ENCODE measurements at places on chromosomes 16 and 17.

DNA sequence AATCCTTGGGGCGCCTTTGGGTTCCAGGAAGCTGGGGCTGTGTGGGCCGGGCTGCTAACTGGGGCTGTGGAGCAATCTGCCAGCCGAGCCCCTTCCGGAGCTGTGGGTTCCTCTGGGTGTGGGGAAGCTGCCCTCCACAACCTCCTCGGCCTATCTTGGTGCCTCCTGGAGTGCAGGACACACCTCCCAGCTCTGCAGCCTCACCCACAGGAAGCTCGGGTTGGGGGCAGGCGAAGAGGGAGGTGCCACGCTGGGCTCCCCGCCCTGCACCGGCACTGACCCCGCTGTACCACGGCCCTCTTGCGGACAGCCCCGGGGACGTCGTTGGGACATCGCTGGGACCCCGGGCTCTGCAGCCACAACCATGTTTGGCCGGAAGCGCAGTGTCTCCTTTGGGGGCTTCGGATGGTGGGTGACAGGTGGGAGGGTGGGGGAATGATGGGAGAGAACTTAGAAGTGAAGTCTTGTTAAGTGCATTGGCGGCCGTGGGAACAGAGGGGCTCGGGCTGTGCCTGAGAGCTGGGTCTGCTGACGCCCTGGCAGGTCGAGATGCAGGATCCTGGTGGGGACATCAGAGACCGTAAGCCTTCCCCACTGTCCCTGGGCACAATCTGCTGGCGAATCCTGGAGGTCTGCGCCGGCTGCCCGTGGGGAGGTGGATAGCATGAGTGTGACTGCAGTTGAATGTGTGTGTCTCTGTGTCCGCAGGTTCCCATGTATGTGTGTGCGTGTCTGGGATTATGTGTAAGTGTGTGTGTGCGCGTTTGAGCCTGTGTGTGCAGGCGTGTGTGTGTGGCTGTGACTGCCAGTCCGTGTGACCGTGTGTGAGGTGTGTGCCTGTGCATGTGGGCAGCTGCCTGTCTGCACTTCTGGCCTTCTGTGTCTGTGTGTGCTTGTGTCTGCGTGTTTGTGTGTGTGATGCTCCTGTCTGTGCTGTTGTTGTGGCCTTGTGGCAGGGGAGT is at the start of gene RAP1GAP2:
RAP1GAP2 (plus strand) TSS at position 275 of the 962 bp plus-strand sequence; CDS start at position 365, 90 bp downstream.
- H3K4me3 ChIP-seq: peak within 1 kb of the TSS; percentile 7
- H3K4me1 ChIP-seq: peaks cover 60% of the 10 kb centered on the region
- H3K27ac ChIP-seq: no peak within 1 kb of the TSS

GRCh38 chr16:87196231-87196630 is 121.0 kb downstream of the C16orf95 start:
- no peaks in the 10 kb centered on the region for H3K27me3 ChIP-seq
- no peaks in the 10 kb centered on the region for H3K36me3 ChIP-seq
- no peak overlapping the region for H3K4me3 ChIP-seq
- no peak for DNase-seq
- H3K27ac ChIP-seq: no peak overlapping the region
- no peaks in the 10 kb centered on the region for H3K4me1 ChIP-seq

DNA sequence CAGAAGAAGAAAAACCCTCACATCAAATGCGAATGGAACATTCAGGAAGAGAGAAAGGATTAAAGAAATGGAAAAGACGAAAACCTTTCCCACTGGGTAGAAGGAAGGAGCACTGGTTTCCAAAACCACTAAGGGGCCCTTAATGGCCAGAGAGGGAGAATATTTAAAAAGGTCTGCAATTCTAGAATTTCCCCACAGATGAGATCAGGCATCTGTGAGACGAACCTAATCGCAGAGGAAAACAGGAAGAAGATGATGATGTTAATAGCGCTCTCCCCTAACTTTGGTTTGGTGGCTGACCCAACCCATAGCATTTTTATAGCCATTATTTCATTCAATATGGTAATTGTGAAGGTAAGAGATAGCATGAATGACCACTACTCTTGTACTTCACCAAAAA is 32.8 kb downstream of the XYLT1 start:
- no peaks in the 10 kb centered on the region for H3K4me1 ChIP-seq
- H3K4me3 ChIP-seq: no peak overlapping the region
- H3K27ac ChIP-seq: no peak overlapping the region
- no peaks in the 10 kb centered on the region for H3K27me3 ChIP-seq

DNA sequence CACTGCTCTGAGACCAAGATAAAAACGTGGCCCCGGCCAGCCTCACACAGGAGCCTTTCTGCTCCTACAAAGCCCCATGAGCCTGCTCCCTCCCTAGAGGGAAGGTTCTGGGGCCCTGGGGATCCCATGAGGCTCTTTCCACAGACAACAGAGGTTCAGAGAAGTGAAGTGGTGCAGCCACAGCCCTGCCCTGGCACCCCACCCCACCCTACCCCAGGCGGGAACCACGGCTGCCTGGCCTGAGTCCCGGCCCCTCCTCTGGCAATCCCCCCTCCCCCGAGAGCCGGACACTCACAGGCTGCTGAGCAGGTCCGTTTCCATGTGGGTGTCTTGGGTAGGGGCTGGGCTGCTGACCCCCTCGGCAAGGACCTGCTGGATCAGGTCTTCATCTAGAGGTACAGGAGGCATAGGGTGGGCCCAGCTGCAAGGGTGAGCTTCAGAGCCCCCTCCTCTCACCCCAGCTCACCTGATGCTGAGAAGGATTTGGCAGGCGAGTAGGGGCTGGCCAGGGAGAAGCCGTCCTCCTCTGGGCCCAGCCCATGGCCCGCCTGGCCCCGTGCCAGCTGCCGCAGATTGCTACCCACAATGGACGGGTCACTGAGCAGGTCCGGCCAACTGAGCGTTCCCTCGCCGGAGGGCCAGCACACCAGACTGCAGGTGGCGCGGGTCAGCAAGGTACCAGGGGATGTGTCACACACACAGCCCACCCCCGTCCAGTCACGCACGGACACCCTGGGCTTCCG is 38.7 kb downstream of the PKD1 start:
- no peak overlapping the region for H3K4me3 ChIP-seq
- DNase-seq: no peak
- peaks cover 86% of the 10 kb centered on the region for H3K36me3 ChIP-seq
- no peaks in the 10 kb centered on the region for H3K4me1 ChIP-seq
- no peaks in the 10 kb centered on the region for H3K27me3 ChIP-seq
- H3K27ac ChIP-seq: no peak overlapping the region

DNA sequence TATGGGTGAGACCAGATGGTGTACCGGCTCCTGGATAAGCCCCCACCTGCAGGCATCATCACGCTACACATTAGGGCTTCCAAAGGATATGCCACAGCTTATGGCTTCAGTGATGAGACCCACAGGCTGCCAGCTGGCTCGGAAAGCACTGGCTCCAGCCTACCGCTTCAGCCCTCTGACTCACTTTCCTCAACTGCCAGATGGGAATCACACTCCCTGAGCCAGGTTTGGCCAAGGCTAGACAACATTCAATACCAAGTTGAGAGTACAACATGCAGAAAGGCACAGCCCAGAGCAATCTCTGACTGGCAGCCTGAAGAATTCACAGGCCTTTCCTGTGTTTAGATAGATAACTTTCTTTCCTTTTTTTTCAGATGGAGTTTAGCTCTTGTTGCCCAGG is 10.3 kb downstream of the CENPV start:
- no peak overlapping the region for H3K27ac ChIP-seq
- H3K4me1 ChIP-seq: no peaks in the 10 kb centered on the region
- DNase-seq: no peak
- peaks cover 17% of the 10 kb centered on the region for H3K36me3 ChIP-seq
- no peaks in the 10 kb centered on the region for H3K27me3 ChIP-seq

DNA sequence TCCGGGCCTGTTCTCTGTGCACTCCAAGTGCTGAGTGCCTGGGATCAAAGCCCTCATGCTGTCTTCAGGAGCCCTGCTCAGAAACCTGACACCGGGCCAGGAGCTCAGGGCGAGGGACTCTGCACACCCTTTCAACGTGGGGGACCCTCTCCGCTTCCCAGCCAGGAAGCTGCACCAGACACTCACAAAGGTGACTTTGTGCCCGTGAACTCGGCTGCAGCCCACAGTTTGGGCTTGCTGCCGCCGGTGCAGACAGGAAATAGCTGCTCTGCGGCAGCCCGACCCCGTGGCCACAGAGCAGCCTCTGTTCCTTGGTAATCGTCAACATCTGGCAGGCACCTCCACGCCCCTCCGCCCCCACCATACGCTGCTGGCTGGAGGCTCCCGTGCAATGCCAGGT is 93.4 kb upstream of the METRNL start:
- H3K4me3 ChIP-seq: no peak overlapping the region
- no peaks in the 10 kb centered on the region for H3K27me3 ChIP-seq
- no peaks in the 10 kb centered on the region for H3K36me3 ChIP-seq
- no peaks in the 10 kb centered on the region for H3K4me1 ChIP-seq

- DNase-seq: no peak
- no peaks in the 10 kb centered on the region for H3K27me3 ChIP-seq
- no peak overlapping the region for H3K27ac ChIP-seq
Observed at GRCh38 chr17:75135946-75136345, 4.4 kb upstream of the NT5C start.

DNA sequence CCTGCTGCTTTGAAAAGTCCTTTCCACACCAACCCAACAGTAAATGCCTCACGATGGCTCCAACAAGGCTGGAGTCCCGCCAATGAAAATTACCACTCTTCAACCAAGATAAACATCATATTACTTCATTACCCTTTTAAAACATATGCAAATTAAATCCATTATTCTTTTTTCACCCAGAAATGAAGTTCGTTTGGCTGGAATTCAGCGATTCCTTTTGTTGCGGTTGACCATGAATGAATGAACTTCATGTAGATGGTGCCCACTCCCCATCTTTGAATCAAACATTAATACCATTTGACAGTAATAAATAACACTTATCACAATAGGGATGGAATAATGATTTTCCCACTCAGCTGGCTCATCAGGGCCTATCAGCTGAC is 211.5 kb upstream of the TOX3 start:
- no peak for DNase-seq
- H3K27ac ChIP-seq: no peak overlapping the region
- H3K27me3 ChIP-seq: no peaks in the 10 kb centered on the region
- no peaks in the 10 kb centered on the region for H3K4me1 ChIP-seq
- H3K36me3 ChIP-seq: no peaks in the 10 kb centered on the region
- no peak overlapping the region for H3K4me3 ChIP-seq

DNA sequence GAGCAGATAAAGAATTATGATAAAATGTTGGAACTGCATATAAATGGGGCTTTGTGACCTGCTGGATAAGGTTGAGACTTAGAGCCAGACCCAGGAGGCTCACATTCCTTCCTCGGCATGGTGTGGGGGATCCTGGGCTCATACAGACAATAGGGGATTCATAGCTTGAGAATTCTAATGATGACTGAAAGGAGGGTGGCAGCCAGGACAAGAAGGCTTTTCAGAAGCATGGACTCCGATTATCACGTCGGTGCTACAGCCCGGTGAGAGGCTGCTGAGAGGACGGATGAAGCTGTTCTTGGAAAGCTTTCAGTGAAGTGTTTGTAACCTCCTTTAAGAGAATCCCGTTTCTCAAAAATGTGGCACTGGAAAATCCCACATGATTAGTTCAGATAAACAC is 167.2 kb downstream of the ANKFN1 start:
- H3K4me3 ChIP-seq: no peak overlapping the region
- H3K4me1 ChIP-seq: no peaks in the 10 kb centered on the region
- no peaks in the 10 kb centered on the region for H3K36me3 ChIP-seq
- no peak overlapping the region for H3K27ac ChIP-seq
- DNase-seq: no peak
- no peaks in the 10 kb centered on the region for H3K27me3 ChIP-seq

- no peak for DNase-seq
- H3K27ac ChIP-seq: no peak overlapping the region
- no peaks in the 10 kb centered on the region for H3K27me3 ChIP-seq
- H3K36me3 ChIP-seq: no peaks in the 10 kb centered on the region
- no peak overlapping the region for H3K4me3 ChIP-seq
- H3K4me1 ChIP-seq: peaks cover 17% of the 10 kb centered on the region
Observed at GRCh38 chr17:60594734-60595133, 5.3 kb upstream of the PPM1D start.

DNA sequence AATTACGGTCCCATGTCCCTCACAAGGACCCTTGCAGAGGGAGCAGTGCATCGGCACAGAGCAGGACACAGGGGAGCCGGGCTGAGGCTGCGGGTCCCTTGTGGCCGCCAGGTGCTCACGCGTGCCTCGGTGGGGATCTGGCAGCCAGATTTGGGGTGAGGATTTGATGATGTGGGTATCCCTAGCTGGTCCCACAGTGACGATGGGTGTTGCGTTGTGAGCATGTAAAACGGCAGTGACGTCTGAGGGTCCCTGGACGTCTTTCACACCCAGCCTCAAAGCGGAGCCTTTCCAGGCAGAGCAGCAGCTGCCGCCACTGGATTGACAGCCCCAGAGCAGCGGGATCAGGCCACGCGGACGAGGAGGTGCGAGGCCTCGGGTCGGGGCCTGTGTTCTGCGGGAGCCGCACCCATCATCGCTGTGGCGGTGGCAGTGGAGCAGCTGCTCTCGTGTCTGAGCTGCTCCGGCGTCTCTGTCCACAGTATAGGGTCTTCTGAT is 54.6 kb downstream of the WDR45B start:
- peak overlapping the region; percentile 28 for H3K4me3 ChIP-seq
- H3K36me3 ChIP-seq: peaks cover 46% of the 10 kb centered on the region
- no peak for DNase-seq
- H3K27ac ChIP-seq: peak overlapping the region; percentile 91

DNA sequence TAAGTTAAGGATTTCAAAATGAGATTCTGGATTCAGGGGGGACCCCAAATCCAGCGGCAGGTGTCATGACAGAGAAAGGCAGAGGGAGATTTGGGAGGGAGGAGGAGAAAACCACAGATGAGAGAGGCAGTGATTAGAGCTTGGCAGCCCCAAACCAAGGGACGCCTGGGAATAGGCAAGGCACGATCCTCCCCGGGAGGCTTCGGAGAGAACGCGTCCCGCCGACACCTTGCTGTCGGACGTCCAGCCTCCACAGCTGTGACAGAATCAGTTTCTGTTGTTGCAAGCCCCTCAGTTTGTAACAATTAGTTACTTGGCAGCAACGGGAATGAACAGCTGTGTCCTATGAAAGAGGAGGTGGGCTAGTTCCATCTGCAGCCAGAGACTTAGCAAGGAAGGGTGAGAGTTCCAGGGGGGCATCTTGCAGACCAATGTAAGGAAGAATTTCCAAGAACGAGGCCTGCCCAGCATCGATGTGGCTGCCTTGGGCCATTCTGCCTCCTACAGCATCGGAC is 110.7 kb upstream of the SDK2 start:
- H3K36me3 ChIP-seq: no peaks in the 10 kb centered on the region
- DNase-seq: no peak
- H3K4me1 ChIP-seq: no peaks in the 10 kb centered on the region
- H3K27me3 ChIP-seq: no peaks in the 10 kb centered on the region

DNA sequence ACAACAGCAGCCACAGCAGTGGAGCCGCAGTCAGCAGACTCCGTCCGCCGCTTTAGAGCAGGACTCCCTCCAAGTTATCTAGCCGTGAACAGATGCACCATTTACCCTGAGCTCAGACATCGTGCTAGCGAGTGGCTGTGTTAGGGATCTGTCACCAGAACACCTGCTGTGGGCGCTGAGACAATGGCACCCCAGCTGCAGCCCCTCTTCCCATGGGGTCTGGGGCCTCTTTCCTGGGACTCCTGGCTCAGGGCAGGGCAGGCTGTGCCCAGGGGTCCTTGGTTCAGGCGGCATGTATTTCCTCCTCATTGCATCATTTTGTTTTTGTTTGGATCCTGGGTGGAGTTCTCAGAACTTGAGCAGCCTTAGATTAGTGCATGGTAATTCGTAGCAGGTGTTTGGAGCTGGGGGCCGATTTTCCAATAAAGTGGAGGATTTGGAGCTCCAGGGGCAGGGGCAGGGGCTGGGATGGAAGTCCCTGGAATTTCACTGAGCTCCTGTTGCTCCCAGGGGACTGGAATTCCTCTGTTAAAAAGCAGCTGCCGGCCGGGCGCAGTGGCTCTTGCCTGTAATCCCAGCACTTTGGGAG is 23.4 kb downstream of the NMRAL1 start:
- no peak overlapping the region for H3K4me3 ChIP-seq
- no peaks in the 10 kb centered on the region for H3K27me3 ChIP-seq
- DNase-seq: no peak
- no peaks in the 10 kb centered on the region for H3K36me3 ChIP-seq
- no peak overlapping the region for H3K27ac ChIP-seq
